ENCODE measurements at places on chromosomes 3 and 15.

GRCh38 chr15:67746022-67746421 is 79.3 kb upstream of the SKOR1 start:
- no peak for DNase-seq

- no peak for DNase-seq
Measured at GRCh38 chr3:129199366-129199765, 15.7 kb upstream of the CNBP start.

DNA sequence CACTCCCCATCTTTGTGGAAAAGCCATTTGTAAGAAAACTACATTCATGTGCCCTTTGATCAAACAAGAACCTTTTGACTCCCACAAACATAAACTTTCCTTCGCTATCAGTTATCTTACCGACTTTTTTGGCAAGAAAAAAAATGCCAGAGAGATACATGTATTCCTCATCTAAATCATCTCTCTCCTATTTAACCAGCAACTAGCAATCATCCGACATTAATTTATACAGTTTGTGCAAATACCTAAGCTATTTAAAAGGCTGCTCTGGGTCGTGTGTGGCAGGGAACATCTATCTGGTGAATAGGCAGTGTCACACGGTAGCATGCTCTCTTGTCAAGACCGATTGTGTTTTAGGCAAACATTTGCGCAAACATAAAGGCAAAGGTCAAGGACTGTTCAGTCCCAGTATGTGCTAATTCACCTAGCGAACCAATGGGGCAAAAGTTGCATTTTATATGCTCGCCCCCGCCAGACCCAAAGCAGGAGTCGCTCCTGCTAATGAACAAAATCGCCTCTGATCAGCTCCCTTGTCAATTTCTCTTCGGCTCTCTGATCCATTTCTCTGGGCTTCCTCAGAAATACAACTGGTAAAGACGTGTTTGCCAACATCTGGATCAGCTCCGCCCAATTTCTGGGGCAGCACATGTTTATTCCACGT is 37.7 kb downstream of the ZIC4 start:
- no peak for DNase-seq

- no peak for DNase-seq
Measured at GRCh38 chr15:98968576-98968975, 39.0 kb downstream of the PGPEP1L start.

DNA sequence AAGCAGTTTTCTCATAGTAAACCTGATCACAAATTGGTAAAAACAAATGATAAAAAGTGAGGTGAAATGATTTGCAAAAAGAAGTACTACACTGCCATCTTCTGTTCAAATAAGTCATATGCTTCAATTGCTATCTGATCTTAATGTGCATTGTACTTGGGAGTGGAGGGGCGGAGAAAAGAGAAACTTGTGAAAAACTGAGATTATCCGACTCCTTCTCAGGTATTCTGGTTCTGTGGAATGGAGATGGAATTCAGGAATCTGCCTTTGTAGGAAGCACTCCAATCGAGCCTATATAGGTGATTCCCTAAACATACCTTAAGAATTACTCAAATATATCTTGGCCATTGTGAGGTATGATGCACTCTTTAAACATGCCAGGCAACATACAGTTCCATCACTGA is 180.6 kb downstream of the CHL1 start:
- DNase-seq, result peak; percentile 59

- DNase-seq, result no peak
Measured at GRCh38 chr15:48754011-48754410, 56.9 kb downstream of the CEP152 start.

GRCh38 chr15:85556618-85556895 is 176.2 kb downstream of the AKAP13 start:
- DNase-seq, result no peak

DNA sequence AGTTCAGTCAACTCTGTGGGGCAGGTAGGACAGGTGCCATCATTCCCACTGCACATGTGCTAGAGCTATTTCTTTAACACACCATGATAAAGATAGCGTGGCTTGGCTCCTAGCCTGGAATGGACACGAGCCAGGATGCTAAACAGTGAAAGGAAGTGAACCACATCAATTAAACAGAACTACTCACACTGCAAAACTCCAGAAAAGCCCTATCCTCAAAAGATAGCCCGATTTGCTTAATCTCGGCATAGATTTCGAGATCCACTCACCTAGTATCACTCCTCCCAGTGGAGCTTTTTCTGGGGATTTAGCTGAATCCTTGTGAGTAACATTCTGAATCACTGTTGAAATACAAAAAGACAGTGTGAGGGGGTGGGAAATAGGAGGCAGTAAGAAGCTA is 118.0 kb downstream of the ABI3BP start:
- peak; percentile 9 for DNase-seq

GRCh38 chr15:72706266-72706665 is 20.3 kb downstream of the BBS4 start:
- DNase-seq, result no peak

GRCh38 chr15:37111427-37111717 is 11.0 kb upstream of the MEIS2 start:
- no peak for DNase-seq

GRCh38 chr3:22745321-22745720 is 457.8 kb upstream of the UBE2E2 start:
- DNase-seq, result no peak

DNA sequence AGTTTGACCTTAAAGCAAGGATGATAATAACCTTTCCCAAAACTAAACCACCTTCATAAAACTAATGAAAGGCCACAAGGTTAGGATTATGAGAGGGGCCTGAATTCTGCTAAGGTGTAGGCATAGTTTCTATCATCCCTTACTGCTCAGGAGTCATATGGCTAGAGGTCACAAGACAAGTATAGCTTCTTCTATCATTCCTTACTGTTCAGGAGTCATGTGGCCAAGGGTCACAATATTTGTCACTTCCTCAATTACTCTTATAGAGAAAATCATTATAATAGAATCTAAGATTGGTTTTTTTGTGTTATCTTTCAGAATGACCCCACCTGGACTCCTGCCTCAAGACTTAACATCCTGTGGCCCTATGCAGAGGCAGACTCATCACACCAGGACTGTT is 36.6 kb downstream of the HERC1 start:
- no peak for DNase-seq

Measured in ACHN (cell line).